ENCODE measurements at places on chromosomes 5 and 9.

DNA sequence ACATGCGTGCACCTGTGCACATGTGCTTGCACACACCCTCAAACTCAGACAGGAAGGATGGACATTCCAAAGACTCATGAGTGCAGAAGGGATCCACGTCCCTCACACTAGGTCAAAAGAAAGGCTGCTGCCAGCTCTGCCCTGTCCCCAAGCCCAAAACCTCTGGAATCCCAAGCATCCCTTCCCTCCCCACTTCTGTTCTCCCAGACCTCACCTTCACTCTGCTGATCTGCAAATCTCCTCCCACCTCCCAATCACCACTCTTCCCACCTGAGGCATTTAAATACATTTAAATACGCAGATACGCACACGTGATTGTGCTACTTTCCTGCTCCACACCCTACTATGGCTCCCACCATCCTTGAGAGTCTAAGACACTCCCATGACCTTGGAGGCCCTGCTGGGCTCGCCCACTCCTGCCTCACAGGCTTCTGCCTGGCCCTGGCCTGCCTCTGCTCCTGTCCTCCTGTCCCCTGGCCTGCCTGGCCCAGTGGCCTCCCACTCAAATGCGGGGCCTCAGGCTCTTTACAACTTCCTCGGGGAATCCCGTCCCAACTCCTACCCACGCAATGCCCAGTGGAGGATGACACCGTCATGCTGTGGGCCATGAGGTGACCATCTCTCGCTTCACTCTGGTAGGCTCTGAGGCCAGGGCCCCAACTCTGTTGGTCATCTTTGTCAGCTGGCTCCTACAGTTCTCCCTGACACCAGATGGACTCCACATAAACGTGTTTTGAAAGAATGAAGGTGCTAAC is 478.4 kb upstream of the DAP start:
- no peaks in the 10 kb centered on the region for H3K36me3 ChIP-seq
- no peak overlapping the region for H3K4me3 ChIP-seq
- no peak for DNase-seq
- no peaks in the 10 kb centered on the region for H3K27me3 ChIP-seq

DNA sequence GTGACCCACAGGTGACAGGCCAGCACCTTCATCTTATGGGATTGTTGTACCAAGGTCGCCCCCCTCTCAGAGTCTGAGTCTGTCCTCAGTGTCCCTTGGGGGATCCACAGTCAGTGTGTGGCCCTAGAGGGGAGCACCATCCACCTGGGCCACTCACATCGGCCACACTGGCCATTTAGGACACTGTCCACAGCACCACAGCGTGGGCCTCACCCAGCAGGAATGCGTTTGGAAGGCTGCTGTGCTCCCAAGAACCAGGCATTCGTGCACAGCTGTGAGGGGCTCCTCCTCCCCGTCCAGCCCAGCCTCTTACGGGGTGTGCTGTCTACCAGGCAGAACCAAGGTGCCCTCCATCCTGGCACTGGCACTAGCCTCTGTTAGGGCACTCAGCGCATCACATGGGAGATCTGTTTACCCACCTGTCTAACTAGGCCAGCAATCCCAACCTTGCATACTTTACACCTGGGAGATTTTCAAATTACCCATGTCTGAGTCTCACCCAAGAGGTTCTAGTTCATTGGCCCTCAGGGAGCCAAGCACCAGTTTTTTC is 24.5 kb upstream of the UBE2QL1 start:
- no peak overlapping the region for H3K27ac ChIP-seq
- no peak for DNase-seq
- no peaks in the 10 kb centered on the region for H3K4me1 ChIP-seq
- peaks cover 4% of the 10 kb centered on the region for H3K27me3 ChIP-seq
- H3K36me3 ChIP-seq: no peaks in the 10 kb centered on the region
- H3K4me3 ChIP-seq: no peak overlapping the region

DNA sequence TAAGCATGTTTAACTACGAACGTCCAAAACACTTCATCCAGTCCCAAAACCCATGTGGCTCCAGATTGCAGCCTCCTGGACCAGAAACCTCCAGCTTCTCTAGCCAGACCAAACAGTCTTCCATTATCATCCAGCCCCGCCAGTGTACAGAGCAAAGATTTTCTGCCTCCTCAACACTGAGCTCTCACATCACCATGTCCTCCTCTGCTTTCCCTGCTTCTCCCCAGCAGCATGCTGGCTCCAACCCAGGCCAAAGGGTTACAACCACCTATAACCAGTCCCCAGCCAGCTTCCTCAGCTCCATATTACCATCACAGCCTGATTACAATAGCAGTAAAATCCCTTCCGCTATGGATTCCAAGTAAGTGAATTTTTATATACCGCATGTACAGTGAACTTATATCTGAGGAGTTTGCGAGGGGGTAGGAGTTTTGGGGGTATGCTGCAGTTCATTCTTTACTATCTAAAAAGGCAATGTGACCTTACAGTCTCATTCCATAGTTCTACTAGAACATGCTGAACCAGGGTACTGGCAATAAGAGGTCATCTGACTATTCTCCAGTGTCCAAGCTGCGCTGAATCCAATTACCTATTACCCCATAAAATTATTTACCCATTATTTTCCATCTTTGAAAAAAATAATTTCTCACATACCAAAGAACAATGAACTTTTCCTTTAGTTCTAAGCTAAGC is 3.1 kb downstream of the MYOT start:
- no peaks in the 10 kb centered on the region for H3K36me3 ChIP-seq
- H3K4me1 ChIP-seq: peaks cover 2% of the 10 kb centered on the region
- no peak overlapping the region for H3K4me3 ChIP-seq
- no peak for DNase-seq
- H3K27me3 ChIP-seq: peaks cover 3% of the 10 kb centered on the region

DNA sequence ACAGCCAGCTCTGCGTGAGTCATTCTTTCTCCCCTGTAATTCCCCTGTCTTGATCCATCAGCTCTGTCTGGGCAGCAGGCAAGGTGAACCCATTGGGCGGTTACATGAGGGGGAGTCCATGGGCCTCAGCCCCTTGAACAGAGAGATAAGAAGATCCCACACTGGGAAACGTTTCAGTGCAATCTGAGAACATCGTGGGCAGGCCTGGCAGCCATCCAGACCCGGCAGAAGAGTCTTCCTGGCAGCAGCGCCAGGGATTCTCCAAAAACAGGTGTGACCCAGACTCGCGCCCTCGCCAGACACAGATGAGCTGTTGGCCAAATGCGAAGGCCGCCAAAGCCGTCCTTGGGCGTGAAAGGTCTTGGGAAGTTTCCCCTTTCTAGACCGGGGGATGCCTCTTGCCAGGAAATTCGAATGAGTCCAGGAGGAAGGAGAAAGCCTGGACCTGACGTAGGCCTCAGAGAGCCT is 6.4 kb upstream of the SLC12A7 start:
- H3K27me3 ChIP-seq: peaks cover 5% of the 10 kb centered on the region
- no peak for DNase-seq
- no peak overlapping the region for H3K27ac ChIP-seq
- H3K4me3 ChIP-seq: no peak overlapping the region
- no peaks in the 10 kb centered on the region for H3K36me3 ChIP-seq

Measured in activated CD8-positive, alpha-beta T cell treated with anti-CD3 and anti-CD28 coated beads, Interleukin-2, amount 10 ng/mL, durations not matched to agents 7 days and 5 days (primary cell).